BE2C (cell line): ENCODE measurements at places on chromosomes 7 and 10.

DNA sequence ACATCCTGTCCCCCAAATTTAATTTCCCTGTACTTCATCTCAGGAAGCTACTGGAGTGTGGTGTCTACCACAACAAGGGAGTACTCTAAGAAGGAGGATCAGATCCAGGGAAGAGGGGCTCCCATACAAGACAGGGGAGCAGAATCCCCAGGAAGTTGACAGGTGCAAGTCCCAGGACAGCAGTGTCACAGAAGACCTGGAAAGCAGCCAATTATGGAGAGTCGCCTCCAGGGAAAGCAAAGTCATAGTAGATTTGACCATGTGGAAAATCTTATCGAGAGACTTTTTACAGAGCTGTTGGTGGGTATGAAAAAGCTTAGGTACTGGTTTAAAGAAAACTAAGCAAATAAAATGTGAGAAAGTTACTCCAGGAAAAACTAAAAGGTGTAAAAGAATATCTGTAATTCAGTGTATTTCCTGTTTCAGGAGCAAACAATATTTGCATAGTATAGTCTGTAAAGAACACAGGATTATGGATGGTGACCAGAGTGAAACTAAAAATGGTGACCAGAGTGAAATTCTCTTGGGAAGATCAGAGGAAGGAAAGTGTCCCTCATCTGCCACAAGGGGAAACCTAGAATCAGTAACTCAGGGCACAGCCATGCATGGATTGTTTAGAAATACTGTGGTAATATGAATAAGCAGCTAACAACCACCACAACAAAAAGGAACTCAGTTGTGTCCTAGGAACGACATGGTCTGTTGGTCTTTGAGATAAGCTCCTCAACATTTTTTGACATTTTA lies 44.5 kb downstream of the LANCL2 start:
- DNase-seq: peak; percentile 39

GRCh38 chr7:28939367-28939766 lies 18.8 kb downstream of the TRIL start:
- DNase-seq: peak; percentile 64

GRCh38 chr7:128076796-128077271 lies 45.6 kb upstream of the LRRC4 start:
- DNase-seq: peak; percentile 81

DNA sequence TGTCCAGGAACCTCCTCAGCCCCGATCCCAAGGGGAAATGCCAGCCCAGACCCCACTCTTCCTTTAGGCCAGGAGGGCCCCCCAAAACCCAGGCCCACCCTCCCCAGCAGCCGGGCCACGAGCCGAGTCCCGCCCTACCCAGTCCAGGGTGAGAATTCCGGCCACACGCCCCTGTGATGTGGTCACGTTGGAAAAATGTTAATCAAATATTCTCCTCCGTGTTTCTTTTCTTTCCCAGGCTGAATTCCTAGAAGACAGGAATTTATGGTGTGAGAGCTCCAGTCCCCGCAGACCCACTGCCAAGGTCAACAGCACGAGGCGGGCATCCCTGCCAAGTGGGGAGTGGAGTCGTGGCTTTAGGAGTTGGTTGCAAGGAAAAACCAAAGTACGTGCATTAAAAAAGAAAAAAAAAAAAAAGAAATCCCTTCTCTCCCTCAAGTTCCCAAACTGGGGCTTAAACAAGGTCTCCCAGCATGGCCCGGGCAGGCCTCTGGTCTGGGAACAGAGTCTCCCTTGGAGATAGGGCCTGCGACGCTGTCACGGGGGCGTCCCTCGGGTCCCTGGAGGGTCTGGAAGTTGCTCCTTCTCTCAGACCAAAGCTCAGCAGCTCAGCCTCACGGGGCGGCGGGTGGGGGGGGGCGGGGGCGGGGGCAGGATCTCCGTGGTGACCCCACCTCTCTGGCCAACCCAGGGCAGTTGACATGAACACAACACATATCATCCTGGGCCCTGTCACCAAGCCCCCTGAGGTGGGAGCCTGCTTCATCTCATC lies 28.1 kb upstream of the ELN start:
- DNase-seq: no peak

DNA sequence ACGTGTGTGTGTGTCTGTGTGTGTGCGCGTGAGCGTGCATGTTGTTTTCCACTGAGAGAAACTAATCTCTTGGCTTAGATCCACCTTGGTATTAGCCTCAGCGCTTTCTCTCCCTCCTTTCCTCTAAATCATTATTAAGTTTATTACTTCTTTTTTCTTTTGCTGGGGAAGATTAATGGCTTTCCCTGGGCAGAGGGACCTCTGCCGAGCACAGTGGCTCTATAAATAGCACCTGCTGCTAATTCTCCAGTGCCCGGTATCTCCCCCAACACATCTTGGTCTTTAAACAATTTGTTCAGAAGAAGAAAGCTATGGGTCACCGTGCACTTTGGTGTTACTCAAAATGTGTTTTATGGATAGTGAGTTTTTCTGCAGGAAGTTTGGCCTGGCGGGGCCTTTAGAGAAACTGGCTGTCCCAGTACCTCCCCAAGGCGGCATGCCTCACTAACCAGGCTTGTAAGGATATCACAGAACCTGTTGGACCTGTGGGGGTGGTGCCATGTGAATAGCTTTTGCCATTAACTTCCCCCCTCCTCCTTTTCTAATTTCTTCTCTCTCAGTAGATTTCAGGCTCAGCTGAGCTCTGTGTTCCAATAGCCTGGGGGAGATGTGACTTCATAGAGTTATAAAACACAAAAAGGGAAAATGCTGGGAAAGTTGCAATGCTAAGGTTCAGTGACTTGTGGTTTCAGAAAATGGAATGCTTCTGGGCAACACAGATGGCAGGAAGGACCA lies 70.1 kb upstream of the RAB11FIP2 start:
- peak; percentile 13 for DNase-seq

GRCh38 chr10:50622706-50623662 lies 772 bp downstream of the SGMS1 start:
- peak; percentile 42 for DNase-seq

GRCh38 chr7:21191321-21192073 lies 236.4 kb upstream of the SP4 start:
- DNase-seq: no peak

DNA sequence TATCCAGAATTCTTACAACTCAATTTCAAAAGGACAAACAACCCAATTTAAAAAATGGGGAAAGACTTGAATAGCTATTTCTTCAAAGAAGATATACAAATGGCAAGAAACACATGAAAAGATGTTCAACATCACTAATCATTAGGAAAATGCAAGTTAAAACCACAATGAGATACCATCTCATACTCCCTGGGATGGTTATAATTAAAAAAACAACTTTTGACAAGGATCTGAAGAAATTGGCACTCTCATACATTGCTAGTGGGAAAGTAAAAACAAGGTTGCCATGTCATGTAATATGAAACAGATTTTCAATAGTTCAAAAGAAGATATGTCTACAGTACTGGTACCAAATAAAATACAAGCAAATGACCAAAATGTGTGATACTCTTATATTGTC lies 9.0 kb downstream of the OAT start:
- no peak for DNase-seq

DNA sequence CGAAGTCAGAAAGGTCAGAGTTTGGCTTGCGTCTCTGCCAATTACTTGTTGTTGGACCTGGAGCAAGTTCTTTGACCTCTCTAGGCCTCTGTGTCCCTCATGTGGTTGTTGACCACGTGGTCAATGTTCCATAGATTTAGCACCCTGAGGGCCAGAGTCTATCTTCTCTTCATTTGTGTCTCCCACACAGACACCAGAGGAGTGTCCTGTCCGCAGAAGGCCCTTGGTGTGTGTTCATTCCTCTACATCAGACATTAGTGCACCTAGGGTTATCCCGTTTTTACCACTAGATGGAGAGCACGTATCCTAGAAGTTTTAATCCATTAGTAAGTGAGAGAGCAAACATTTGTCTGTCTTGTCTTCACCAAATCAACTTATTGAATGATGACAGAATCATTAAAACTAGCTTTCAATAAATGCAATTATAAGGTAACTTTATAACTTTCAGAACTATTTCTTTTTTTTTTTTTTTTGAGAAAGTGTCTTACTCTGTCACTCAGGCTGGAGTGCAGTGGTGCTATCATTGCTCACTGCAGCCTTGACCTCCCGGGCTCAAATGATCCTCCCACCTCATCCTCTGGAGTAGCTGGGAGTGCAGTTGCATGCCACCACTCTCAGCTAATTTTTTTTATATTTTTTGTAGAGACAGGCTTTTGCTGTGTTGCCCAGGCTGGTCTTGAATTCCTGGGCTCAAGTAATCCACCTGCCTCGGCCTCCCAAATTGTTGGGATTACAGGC lies 122.5 kb upstream of the ANKRD1 start:
- no peak for DNase-seq

DNA sequence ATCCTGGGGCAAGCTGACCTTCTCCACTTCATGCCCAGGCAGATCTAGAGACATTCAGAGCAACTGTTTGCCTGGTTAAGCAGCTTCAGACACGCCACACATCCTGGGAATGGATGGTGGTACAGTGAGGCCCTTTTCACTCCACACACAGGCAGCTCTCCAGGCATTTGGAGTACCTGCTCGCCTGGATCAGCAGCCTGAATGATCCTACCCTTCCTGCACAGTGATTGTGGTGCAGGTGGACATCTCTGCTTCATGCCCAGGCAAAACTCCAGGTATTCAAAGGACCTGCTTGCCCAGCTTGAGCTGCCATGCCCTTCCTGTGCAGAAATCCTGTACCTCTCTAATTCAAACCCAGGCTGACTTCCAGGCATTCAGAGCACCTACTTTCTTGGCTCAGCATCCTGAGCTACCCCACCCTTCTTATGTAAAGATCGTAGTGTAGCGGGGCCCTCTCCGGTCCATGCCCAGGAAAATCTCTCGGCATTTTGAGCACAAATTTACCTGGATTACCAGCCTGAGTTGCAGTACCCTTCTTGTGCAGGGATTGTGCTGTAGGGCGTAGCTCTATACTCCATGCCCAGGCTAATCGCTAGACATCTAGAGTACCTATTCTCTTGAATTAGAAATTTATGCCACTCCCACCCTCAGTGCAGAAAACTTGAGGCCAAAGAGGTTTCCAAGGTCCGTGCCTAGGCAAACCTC lies 972.8 kb downstream of the ANKRD7 start:
- DNase-seq: no peak

DNA sequence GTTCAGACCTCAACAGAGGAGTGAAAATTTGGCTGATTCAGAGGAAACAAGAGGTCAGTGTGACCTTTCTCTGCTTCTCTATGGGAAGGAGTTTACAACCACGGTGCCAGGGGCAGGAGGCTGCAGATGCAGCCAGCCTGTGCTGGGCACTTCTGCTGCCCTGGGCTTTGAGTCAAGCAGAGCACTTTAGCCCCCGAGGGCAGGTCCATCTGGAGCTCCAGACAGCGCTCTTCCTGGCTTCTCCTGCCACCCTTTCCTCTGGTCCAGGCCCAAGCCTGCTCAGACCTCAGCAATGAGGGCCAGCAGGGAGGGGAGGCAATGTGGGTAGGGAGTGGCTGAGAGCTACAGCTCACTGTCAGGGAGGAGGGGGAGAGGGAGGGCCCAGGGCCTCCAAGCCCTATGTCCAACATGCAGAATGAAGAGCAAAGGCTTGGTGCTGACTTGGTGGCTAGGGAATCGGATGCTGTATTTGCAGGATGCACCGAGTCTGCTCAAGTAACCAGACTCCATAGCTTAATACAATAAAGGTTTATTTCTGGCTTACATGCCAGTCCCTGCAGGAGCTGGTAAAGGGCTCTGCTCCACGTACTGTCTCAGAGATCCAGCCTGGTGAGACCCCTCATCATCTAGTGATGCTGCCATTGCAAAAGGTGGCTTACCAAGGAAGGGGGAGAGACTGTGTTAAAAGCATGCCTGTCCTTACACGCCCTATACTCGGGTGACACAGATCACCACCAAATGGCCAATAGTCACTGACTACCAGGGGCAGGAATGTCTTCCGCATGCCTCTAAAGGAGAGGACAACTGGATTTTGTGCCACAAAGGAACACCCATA lies 481.6 kb downstream of the RPS24 start:
- peak; percentile 33 for DNase-seq

DNA sequence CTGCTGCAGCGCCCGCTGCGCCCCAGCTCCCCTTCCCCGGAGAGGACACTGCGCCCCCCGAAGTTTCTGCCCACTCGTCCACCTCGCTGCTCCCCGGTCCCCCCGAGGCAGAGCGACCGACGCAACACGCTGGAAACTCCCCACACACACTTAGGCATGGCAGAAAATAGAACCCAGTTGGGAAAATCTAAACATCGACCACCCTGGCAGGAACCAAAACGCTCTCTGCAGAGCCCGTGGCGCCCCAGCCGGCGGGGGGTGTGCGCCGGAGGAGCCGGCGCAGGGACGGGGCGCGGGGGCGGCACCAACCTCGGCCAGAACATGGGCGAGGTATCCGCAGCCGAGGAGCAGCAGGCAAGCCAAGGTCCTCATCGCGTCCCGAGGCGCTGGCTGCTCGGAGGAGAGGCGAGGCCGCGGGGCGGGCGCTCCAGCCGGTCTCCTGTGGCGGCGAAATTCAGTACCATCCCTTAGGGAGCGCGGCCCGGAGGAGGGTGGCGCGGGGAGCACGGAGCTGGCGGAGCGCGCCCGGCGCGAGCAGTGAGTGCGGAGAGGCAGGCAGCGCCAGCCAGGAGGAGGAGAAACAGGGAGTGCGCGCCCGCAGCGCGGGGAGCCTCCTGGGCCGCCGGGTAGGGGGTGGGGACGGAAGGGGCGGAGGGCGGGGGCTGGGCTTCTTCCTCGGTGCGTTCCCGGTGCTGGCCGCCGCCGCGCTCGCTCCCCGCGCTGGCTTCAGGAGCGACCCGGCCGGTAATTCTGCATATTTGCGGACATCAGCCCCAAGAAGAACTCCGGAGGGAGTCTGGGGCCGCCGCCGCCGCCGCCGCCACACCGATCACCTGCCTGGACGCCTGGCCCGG lies 789 bp downstream of the PDGFA start:
- no peak for DNase-seq

DNA sequence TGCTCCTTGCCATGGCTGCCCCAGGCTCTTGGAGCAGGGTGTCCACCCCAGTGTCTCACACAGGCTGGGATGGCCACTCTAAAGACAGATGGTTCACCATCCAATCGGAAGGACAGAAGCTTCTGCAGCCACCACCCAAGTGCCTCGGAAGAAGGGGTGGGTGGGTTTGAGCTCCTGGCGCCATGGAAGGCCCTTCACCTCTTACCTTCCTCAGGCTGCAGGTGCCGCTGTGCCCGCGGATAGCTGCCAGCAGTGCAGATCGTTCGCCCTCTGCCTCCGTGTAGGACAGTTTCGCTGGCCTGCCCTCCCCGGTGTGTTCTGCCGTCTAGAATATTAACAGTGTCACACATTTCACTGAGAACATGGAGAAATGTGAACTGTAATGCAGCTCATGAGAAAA lies 243.6 kb upstream of the GRB10 start:
- DNase-seq: no peak

DNA sequence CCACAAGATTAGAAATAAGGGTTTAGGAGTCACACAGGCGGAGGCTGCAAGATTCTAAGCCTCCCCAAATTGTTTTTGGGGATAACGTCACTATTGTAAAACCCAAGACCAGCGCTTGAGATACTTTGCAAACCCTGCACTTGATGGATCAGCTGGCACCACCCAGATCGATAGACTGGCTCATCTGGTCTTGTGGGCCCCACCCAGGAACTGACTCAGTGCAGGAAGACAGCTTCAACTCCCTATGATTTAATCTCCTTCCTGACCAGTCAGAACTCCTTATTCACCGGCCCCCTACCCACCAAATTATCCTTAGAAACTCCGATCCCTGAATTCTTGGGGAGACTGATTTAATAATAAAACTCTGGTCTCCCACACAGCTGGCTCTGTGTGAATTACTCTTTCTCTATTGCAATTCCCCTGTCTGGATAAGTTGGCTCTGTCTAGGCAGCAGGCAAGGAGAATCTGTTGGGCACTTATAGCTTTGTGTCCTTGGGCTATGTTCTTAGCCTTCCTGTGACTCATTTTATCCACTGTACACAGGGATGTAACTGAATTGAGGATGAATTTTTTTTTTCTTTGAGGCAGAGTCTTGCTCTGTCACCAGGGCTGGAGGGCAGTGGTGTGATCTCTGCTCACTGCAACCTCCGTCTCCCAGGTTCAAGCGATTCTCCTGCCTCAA lies 64.4 kb upstream of the CARD11 start:
- no peak for DNase-seq
